Sigmoid colon (tissue), 7 donors: ENCODE measurements at places on chromosomes 5 and 9. TPM values are rescaled to one million over a fixed set of nuclear protein-coding genes. Genes with fewer than 3 reads are reported as not detected.

DNA sequence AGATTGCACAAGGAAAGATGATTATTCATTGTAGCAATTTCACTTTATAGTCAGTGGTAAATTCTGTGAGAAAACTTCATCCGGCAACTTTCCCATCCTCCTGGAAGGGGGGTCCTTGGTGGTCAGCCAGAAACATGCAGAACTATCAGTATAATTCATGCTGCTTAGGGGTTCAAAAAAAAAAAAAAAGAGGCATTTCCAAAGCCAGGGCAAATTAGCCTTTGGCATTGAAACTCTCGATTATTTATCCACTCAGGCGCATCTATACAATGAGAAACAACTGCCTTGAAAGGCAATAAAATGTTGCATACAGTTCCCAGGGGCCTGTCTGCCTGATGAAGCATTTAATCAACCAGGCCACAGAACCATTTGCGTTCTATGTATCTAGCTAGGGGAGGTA lies 263.3 kb downstream of the TMEM167A start:
- DNase-seq = no peak

GRCh38 chr5:163566678-163567077 lies 61.3 kb downstream of the MAT2B start:
- DNase-seq = no peak

GRCh38 chr5:171644536-171644935 lies 141.1 kb upstream of the SMIM23 start:
- DNase-seq = no peak

DNA sequence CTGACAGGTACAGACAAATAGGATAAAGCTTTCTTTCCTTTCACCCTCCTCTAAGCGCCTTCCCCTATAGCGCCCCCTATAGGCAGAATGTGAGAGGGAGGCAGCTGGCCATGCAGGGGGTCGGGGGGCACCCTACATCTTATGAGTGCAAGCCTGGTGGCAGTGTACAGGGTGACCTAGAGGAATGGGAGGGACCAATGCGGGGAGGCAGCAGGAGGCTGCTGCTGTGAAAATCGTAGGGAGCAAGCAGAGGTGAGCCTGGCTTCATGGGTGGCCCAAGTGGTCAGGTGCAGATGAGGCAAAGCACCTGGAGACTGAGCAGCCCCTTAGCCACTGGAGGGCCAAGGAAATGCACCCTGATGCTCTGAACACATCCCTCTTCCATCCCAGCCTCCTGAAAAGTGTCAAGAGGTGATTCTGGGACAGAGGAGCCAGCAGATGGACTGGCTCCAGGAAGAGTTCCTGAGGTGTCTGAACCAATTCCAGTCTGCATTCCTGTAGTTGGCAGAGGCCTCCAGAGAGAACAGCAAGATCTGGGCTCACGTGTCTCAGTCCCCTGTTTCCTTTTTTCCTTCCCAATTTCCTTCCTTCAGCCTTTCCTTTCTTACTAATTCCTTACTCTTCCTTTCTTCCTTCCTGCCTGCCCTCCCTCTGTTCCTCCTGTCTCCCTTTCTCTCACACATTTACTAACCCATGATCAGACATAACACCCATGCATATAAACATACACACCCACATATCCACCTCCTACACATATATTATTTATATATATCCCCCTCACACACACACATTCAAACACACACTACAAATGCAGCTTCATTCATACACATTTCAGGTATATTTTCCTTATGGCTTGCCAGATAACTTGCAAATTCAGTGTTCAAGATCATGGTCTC lies 32.8 kb upstream of the GALNT10 start:
- no peak for DNase-seq

GRCh38 chr9:122819326-122819725 lies 9.1 kb downstream of the PDCL start:
- DNase-seq = no peak

GRCh38 chr5:63085561-63085960 lies 506.9 kb downstream of the LRRC70 start:
- DNase-seq = no peak

GRCh38 chr5:19920761-19921160 lies 67.2 kb downstream of the CDH18 start:
- DNase-seq = no peak

- DNase-seq = no peak
These were observed 127.3 kb upstream of the ELL2 start for GRCh38 chr5:96088706-96089498.

- DNase-seq = peak; percentile 50
These were observed 2.2 kb downstream of the RACK1 start for GRCh38 chr5:181241393-181241975.

- DNase-seq = no peak
These were observed 61.4 kb upstream of the ADRA1B start for GRCh38 chr5:159854916-159855315.

DNA sequence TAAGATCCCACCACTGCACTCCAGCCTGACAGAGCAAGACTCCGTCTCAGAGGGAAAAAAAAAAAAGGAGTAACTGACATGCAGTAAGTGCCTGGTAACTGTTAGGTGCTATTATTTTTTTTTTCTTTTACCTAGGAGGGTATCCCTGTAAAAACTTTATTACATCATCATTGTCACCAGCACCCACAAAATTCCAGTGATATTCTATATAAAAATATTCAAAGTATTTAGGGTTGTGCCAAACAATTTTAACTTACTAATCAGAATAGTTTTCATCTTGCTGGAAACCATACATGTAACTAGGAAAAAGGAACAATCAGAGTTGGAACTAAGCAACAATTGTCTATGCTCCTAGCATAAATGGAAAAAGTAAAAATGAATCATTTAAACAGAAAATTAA lies 112.4 kb downstream of the SSBP2 start:
- no peak for DNase-seq

DNA sequence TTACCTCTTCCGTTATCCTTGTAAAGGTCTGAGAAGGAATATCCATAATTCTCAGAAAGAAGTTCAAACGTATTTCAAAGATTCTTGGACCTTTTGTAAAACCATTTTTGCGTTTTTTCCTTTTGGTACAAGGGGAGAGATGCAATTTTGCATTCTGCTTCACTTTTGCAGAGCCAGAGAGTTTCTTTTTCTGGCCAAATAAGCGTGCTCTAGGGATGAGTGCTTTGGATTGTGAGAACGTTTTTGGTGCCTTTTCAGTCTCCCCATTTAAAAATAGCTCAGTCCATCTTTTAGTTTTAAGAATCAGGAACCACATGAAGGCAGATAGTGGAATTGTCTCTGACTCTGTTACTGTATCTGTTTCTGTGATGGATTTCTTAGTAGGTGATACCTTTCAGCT lies 1.5 kb downstream of the ARHGAP26 start:
- no peak for DNase-seq

- no peak for DNase-seq
These were observed 42.2 kb upstream of the RFX3 start for GRCh38 chr9:3567988-3568387.

DNA sequence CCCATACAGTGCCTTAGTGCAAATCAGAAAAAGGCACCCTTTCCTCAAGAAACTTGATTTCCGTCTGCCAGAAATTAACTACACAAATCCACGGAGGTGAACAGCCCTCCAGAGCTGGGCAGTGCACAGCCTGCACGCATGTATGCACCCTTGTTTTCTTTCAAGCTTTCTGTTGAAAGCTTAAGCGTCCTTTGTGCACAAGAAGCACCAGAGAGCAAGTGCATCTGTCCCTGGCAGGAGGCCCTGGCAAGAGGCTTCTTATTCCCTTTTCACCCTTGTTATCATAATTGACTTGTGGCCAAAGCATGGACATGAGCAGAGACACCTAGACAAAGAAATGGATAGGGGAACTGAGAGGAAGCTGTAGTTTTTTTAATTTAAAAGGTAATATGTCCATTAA lies 47.4 kb upstream of the ATG10 start:
- DNase-seq = no peak

GRCh38 chr5:54440456-54440893 lies 15.0 kb upstream of the HSPB3 start:
- no peak for DNase-seq

DNA sequence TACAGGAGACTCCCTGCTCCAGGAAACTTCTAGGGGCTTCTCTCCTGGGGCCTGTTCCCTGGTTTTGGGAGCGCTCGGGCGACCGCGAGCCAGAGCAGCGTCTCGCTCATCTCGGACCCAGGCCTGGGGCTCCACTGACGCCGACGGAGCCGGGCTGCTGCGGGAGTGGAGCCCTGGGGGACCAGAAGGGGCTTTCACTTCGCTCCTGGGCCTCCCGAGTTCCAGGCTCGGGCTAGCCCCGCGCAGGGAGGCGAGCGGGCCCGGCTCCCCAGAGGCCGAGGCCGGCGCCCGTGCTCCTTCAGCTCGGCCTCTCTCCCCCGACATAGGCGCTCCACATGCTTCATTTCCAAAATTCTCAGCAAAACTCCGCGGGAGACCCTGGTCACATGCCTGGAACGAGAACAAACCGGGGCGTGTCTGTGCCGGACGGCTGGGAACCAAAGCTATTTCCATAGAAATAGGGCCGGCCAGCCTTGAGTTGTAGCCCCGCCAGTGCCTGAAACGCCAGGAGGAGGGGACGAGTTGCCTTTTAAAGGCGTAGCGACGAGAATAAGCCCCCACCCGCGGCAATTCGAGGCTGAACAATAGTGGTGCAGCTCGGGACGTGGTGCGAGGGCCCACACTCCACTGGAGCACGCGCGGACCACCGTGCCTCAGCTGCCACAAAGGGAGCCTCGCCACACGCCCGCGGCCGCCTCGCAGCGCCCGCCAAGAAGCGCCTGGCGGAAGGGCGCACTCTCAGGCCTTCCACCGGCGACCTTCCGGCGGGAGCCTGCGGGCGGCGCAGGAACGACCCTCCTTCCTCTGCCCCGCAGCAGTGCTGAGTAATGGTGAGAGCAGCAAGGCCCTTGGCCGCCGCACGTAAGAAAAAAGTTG lies 1.1 kb upstream of the G3BP1 start:
- peak; percentile 93 for DNase-seq

DNA sequence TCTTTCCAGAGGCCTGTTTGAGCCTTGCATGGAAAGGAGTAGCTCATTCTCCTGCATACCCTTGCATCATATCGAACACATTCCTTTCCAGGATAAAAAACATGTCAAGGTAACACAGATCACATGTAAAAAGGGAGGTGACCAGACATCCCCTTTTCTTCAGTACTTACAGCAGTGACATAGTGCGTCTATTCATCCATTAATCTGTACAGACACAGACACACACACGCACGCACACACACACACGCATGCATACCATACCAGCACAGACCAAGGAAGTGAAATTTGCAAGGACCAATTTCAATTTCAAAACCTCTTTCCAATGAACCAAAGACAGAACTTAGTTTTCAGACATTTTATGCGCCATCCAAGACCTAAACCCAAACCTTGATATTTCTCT lies 256.0 kb downstream of the PAPPA start:
- DNase-seq = no peak

- no peak for DNase-seq
These were observed 211.7 kb downstream of the LRRC70 start for GRCh38 chr5:62790348-62790747.

- DNase-seq = peak; percentile 84
These were observed 148.5 kb downstream of the SGCD start for GRCh38 chr5:156475182-156476157.

DNA sequence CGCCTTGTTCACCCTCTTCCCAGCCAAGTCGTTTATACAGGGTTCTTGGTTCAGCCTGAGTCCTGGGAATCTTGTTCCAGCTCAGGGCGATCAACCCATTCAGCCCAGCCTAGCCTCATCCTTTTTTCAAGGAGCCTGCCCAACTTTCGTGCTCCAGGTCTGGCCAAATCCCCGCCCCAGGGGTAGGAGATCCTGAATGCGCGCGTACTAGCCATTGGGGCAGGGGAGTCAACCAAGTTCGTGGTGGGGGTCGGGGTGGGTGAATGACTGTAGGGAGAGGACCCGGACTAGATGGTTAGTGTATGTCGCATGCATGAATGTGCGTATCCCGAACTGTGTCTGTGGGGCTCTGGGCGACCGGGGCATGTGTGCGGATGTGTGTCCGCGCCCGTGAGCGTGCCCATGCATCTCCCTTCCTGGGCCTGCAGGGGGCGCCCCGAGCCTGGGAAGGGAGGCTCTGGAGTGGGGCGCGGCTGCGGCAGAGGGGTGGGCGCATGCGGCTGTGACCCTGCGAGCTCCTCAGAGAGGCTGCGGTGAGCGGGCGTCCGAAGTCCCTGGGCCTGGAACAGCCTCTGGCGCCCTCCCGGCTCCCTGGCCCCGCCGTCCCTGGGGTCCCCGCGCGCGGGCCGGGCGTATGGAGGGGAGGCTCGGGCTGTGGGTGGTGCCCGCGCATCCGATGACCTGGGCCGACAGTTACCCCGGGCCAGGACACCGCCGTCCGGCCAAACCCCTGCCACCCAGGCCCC lies 8.7 kb downstream of the CCL21 start:
- peak; percentile 89 for DNase-seq

- no peak for DNase-seq
These were observed 7.2 kb downstream of the ZDHHC12 start for GRCh38 chr9:128716581-128717254.

DNA sequence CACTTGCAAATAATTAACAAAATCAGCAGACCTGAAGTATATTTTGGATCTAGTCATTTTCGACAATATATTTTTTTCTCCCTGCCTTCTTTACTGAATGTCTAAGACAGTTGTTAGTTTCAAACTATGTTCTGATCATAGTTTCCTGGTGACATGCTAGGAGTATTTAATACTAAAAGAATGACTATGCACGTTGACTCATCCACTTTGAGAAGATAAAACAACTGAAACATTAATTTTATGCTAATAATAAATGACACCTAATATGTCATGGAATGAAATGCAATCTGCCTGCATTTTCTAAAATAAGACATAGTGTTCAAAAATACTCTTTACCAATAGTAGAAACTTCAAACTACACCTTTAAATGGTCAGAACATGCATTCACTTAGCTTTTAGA lies 2123.7 kb upstream of the C9orf72 start:
- DNase-seq = no peak

The GPR150 gene
- total RNA-seq = 0.14 TPM

The EGFLAM gene
- 2.5 TPM for total RNA-seq

The IL3 gene
- not detected for total RNA-seq

The TEK gene
- 5.8 TPM for total RNA-seq

The PRSS3 gene
- total RNA-seq = not detected

The C9orf153 gene
- not detected for total RNA-seq

The RNF183 gene
- total RNA-seq = not detected

The RLN2 gene
- total RNA-seq = 0.66 TPM

The TLN1 gene
- total RNA-seq = 354 TPM

The MORN5 gene
- 45.7 TPM for total RNA-seq

The BTF3 gene
- 729 TPM for total RNA-seq
